ENCODE measurements at places on chromosomes 1 and 21.

DNA sequence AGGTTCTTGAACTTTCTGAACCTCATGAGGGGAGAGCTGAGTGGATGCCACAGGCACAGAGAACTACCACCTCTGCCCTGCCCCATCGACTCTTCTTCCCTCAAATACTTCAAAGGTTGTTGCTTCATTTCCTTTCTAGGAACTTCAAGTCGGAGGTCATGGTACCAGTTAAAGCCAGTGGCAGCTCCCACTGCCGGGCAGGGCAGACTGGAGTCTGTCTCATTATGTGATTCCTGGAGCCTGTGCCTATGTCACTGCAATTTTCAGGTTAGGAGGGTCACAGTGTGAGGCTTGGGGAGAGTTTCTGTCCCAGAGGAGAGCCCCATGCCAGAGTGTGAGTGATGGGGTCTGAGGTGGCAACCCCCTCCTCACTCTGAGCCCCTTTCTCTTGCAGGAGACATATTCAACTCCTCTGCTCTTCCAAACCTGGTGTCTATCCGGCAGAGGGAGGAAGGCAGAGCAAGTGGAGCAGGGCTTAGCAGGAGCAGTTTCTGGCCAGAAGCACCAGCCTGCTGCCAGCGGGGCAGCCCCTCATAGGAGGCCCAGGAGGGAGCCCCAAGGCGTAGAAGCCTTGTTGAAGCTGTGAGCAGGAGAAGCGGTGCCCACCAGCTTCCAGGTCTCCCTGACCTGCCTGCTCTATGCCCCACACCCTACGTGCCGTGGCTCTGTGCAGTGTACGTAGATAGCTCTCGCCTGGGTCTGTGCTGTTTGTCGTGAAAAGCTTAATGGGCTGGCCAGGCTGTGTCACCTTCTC, 29.3 kb downstream of the CAMK1G start:
- DNase-seq = no peak

GRCh38 chr1:156242738-156243137, 754 bp downstream of the BGLAP start:
- no peak for DNase-seq

GRCh38 chr1:109759513-109760334, 4.0 kb downstream of the EPS8L3 start:
- DNase-seq = no peak

- DNase-seq = no peak
Observed at GRCh38 chr1:200035397-200035955, 8.0 kb downstream of the NR5A2 start.

DNA sequence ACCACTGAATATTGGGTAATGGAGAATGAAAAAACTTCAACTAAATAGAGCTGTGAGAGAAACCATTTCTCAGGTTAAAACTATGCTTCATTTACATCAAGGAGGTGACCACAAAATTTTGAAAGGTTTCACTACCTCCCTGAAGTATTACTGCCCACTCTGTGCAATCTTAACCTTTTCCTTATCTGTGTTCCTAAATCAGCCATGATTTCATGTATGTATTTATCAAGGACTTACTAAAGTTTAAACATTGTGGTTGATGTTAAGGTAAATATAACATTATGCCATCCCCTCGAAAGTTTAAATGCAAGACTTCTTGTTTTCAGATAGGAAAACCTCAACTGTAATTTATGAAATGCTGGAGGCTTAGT, 84.4 kb downstream of the CLEC20A start:
- DNase-seq = no peak

Measured in activated CD4-positive, alpha-beta T cell treated with anti-CD3 and anti-CD28 coated beads for 1 hour (primary cell).